ENCODE measurements at places on chromosomes 7 and 10. TPM values are rescaled to one million over a fixed set of nuclear protein-coding genes. Genes with fewer than 3 reads are reported as not detected.
A peak's percentile ranks its signal among the peaks of the same experiment; 100 is the strongest.

Gene PRKAR2B
- 1.1 TPM for total RNA-seq

Gene EBLN1
- not detected for total RNA-seq

Gene CFAP46
- not detected for total RNA-seq

Gene MYOF
- 5.4 TPM for total RNA-seq

Gene AMZ1
- total RNA-seq: 0.11 TPM

- H3K27ac ChIP-seq: no peak overlapping the region
- H3K27me3 ChIP-seq: no peaks in the 10 kb centered on the region
- H3K4me3 ChIP-seq: no peak overlapping the region
- H3K36me3 ChIP-seq: peaks cover 11% of the 10 kb centered on the region
Measured at GRCh38 chr10:29611781-29612381, 22.9 kb downstream of the SVIL start.

DNA sequence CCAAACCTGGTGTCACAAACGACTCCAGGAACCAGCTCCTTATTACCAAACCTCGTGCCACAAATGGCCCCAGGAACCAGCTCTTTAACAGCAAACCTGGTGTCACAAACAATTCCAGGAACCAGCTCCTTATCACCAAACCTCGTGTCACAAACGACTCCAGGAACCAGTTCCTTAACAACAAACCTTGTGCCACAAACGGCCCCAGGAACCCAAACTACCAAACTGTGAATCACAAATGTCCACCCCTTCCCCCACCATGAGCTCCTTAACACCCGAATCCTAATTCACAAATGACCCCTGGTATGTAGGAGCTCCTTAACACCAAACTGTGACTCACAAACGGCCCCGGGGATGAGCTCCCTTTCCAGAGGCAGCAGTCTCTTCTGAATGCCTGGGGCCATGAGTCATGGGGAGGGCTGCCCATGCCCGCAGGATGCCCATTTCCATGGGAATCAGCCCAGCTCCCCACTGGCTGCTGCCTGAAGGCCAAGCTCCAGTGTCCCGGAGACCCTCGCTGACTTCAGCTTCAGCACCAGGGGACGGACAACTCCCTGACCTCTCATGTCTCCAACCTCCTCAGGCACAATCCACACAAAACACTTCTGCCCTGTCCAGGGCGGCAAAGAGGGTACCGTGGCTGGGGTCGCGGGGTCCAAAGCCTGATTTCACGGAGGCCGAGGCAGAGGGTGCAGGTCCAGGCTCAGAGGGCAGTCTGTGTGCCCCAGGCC lies 213.1 kb downstream of the ELFN1 start:
- no peaks in the 10 kb centered on the region for H3K27me3 ChIP-seq
- H3K36me3 ChIP-seq: peaks cover 19% of the 10 kb centered on the region
- H3K4me1 ChIP-seq: peaks cover 14% of the 10 kb centered on the region
- no peak overlapping the region for H3K4me3 ChIP-seq
- DNase-seq: no peak

DNA sequence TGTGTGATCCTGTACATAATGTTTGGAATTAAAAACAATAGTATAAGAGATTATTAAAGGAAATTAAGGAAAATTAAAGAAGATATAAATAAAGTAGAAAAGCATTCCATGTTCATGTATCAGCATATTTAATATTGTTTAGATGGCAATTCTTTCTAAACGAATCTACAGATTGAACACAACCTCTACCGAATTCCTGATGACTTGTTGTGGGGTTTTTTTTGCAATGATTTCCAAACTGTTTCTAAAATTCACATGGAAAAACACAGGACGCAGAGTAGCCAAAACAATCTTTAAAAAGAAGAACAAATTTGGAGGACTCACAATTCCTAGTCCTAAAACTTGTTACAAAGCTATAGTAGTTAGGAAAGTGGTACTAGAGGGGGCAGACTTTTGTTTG lies 573.4 kb upstream of the IGFBP3 start:
- H3K36me3 ChIP-seq: no peaks in the 10 kb centered on the region
- H3K27ac ChIP-seq: no peak overlapping the region

- no peaks in the 10 kb centered on the region for H3K36me3 ChIP-seq
- peaks cover 14% of the 10 kb centered on the region for H3K27me3 ChIP-seq
- H3K27ac ChIP-seq: no peak overlapping the region
- DNase-seq: no peak
- H3K4me3 ChIP-seq: no peak overlapping the region
Measured at GRCh38 chr7:148537435-148537834, 53.1 kb upstream of the C7orf33 start.

GRCh38 chr10:86447432-86447831 lies 74.2 kb downstream of the WAPL start:
- no peak overlapping the region for H3K4me3 ChIP-seq
- H3K4me1 ChIP-seq: peaks cover 30% of the 10 kb centered on the region
- DNase-seq: no peak
- H3K27ac ChIP-seq: peak overlapping the region; percentile 51
- H3K27me3 ChIP-seq: no peaks in the 10 kb centered on the region

DNA sequence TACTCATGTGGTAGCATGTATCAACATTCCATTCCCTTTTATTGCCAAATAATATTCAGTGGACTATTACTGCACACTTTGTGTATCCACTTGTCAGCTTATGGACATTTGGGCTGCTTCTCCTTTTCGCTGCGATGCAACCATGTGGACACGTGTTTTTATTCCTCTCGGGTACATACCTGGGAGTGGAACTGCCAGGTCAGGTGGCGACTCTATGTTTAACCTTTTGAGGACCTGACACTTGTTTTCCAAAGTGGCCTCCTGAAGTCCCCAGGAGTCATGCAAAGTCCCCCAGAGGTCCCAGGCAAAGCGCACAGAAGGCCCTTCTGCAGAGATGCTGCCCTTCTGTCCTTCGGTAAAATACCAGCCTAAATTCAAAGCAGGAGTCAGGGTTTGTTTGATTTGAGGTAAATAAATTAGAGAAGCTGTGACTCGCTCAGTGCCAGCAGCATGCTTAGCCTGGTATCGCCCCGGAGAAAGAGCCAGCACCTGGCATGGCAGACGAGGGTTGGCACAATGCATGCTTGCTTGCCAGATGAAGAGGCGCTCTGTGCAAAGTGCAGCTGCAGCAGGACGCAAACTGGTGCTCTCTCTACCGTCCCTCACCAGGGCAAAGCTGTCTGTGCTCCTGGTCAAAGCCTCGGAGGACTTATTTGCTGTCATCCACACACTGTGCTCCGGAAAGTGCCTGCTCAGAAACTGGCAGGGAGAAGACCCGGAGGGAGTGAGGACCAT lies 37.8 kb downstream of the HIPK2 start:
- H3K36me3 ChIP-seq: no peaks in the 10 kb centered on the region
- H3K4me1 ChIP-seq: peaks cover 41% of the 10 kb centered on the region
- H3K27me3 ChIP-seq: no peaks in the 10 kb centered on the region
- DNase-seq: no peak
- no peak overlapping the region for H3K4me3 ChIP-seq
- H3K27ac ChIP-seq: no peak overlapping the region

GRCh38 chr10:3955493-3955892 lies 170.5 kb upstream of the KLF6 start:
- no peaks in the 10 kb centered on the region for H3K27me3 ChIP-seq
- H3K27ac ChIP-seq: no peak overlapping the region
- H3K4me1 ChIP-seq: peaks cover 26% of the 10 kb centered on the region
- no peak for DNase-seq

GRCh38 chr10:12237265-12238220 lies 41.6 kb downstream of the CDC123 start:
- DNase-seq: no peak
- peaks cover 24% of the 10 kb centered on the region for H3K4me1 ChIP-seq
- peaks cover 57% of the 10 kb centered on the region for H3K36me3 ChIP-seq
- H3K27me3 ChIP-seq: no peaks in the 10 kb centered on the region

GRCh38 chr10:70909326-70909935 lies 21.1 kb upstream of the PCBD1 start:
- H3K27ac ChIP-seq: no peak overlapping the region
- H3K27me3 ChIP-seq: no peaks in the 10 kb centered on the region
- H3K4me3 ChIP-seq: no peak overlapping the region
- H3K36me3 ChIP-seq: no peaks in the 10 kb centered on the region
- DNase-seq: no peak

DNA sequence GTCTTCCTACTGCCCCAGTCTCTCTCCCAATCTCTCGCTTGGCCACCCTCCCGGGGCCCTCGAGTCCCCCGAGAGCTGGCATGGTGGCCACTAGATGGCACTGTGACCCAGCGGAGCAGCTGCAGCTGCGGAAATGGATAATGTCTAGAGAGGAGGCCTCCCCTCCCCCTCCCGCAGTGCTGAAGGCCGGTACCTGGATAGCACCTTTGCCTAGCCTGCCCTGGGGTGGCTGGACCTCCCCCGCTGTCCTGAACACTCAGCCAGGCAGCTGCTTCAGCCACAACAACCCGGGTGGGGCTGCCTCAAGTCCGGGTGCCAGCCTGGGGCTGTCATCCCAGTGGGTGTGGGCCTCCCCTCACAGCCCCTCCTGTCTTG lies 65.2 kb downstream of the GOLGA7B start:
- peaks cover 9% of the 10 kb centered on the region for H3K27me3 ChIP-seq
- H3K4me3 ChIP-seq: no peak overlapping the region
- no peak overlapping the region for H3K27ac ChIP-seq
- no peaks in the 10 kb centered on the region for H3K36me3 ChIP-seq
- H3K4me1 ChIP-seq: peaks cover 7% of the 10 kb centered on the region
- DNase-seq: peak; percentile 86

DNA sequence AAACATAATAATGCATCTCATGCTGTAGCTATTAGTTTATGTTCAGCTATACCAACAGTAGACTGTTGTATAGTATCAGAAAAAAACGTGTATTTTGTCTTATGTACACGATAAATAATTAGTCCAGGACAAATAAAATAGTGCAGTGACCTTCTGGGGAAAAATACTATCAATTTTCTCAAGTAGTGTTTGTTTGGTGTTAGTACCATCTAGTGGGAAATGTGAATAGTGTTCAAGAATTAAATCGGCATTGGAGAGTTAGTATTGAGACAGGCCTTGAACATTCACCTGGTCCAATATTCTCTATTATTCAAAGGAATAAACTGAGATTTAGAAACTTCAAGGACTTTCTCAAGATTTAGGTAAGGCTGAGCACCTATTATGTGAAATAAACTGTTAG lies 21.7 kb upstream of the OR2A5 start:
- peaks cover 7% of the 10 kb centered on the region for H3K4me1 ChIP-seq
- no peak overlapping the region for H3K4me3 ChIP-seq
- no peaks in the 10 kb centered on the region for H3K36me3 ChIP-seq
- H3K27me3 ChIP-seq: peaks cover 8% of the 10 kb centered on the region
- H3K27ac ChIP-seq: no peak overlapping the region
- DNase-seq: no peak

DNA sequence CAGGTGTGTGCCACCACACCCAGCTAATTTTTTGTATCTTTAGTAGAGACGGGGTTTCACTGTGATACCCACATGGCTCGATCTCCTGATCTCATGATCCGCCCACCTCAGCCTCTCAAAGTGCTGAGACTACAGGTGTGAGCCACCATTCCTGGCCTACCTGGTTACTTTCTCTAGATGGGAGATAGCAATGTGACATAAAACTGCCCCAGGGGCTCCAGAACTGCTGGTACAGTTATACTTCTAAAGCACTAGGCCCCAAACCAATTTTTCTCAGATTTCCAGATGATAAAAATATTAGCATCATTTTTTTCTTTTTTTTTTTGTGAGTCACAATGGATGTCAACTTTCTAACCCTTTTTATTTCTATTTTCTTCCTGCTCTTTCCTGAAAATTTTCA lies 27.4 kb downstream of the ITGB8 start:
- no peak overlapping the region for H3K4me3 ChIP-seq
- H3K27me3 ChIP-seq: no peaks in the 10 kb centered on the region
- H3K27ac ChIP-seq: no peak overlapping the region
- no peak for DNase-seq
- no peaks in the 10 kb centered on the region for H3K36me3 ChIP-seq

- peak overlapping the region; percentile 85 for H3K27ac ChIP-seq
- peak overlapping the region; percentile 72 for H3K4me3 ChIP-seq
- peaks cover 4% of the 10 kb centered on the region for H3K36me3 ChIP-seq
- H3K27me3 ChIP-seq: no peaks in the 10 kb centered on the region
- peak; percentile 54 for DNase-seq
Measured at GRCh38 chr10:128186959-128187787, 61.0 kb upstream of the MKI67 start.

DNA sequence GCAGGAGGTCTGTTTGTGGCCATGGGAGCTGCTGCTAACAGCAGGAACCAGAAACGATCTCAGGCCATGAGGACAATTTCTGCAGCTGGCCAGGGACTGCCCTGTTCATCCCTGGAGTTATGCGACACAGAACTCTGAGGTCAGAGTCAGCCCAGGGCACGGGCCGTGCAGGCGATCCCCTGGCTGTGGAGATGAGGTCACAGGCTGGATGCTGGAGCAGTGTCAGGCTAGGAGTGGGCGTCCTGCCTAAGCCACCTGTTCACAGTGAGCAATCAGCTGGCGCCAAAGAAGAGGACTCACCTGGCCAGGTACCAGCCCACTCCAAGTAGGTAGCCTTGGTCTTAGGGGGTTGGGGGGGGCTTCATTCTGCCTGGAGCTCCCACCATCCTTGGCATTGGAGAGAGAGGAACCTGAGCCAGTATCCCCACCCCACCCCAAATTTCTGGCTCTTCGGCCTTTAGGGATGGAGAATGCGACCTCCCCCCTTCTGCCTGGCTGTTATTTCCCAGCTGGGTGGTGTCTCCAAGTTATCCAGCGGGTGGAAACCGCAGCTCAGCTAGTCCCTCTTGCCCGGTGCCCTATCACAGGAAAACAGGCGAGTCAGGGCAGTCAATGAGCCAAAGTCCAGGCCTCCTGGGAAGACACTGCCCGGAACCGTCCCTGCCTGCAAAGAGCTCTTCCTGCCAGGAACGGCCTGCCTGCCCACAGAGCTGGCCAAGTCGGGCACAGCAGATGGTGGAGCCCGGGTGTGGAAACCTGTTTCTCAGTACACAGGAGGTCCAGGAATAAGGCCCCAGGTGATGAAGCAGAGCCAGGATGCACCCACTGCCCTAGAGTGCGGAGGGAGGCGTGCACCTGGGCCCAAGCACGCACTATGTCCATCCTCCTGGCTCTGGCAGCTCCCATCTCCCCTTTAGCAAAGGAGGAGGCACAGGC lies 1.8 kb upstream of the TTYH3 start:
- no peak overlapping the region for H3K27ac ChIP-seq
- peaks cover 16% of the 10 kb centered on the region for H3K4me1 ChIP-seq
- no peak for DNase-seq
- no peaks in the 10 kb centered on the region for H3K27me3 ChIP-seq

DNA sequence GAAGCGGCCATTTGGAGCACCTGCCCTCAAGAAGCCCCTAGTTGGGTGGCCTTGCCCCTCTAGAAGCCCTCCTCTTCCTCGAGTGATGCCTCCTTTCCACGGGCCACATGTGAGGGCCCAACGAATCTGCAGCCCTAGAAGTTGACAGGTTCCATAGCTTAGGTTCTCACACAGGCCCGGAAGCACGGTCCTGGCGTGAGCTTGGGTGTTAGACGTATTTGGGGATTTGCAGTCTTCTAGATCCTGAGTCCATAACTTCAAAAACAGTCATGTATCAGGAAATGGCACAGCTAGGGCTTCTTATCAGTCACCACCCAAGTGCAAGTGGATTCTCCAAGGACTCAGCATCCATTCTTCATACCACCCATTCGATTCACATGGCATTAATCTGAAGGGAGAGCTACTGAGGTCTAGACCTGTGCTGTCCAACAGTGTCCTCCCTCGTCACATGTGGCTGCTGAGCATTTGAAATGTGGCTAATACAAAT lies 477 bp upstream of the FBXW4 start:
- H3K4me3 ChIP-seq: peak overlapping the region; percentile 97
- peak overlapping the region; percentile 83 for H3K27ac ChIP-seq

- no peaks in the 10 kb centered on the region for H3K27me3 ChIP-seq
- no peaks in the 10 kb centered on the region for H3K36me3 ChIP-seq
- H3K4me1 ChIP-seq: peaks cover 48% of the 10 kb centered on the region
Measured at GRCh38 chr10:119211176-119211575, 3.8 kb downstream of the GRK5 start.
